LNCaP clone FGC (cell line): ENCODE measurements at places on chromosomes 5 and 9.

GRCh38 chr5:150243590-150243989 is 46.0 kb downstream of the CAMK2A start:
- DNase-seq, result no peak

DNA sequence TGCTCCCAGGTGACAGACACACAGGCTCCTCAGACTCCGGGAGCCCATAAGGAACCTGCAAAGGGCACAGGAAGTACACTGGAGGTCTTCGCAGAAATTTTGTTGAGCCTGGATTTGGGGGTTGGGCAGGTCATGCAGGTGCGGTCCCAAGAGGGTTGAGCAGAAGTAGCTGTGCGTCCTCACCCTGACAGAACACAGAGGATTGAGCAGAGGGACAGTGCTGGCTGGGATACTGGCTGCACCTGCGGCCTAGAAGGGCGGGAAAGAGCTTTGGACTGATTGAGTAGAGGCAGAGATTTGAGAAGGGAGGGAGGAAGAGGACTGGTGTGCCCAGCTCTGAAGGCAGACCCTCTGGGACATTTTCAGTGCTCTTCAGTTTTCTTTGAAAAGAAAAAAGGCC is 65.4 kb downstream of the PTPDC1 start:
- DNase-seq, result no peak

- DNase-seq, result no peak
These were observed 345.7 kb downstream of the DRD1 start for GRCh38 chr5:175098301-175098700.

- no peak for DNase-seq
These were observed 417.8 kb downstream of the TMEM161B start for GRCh38 chr5:87850843-87851242.

GRCh38 chr9:19373527-19373926 is 6.5 kb downstream of the RPS6 start:
- no peak for DNase-seq

- no peak for DNase-seq
These were observed 65.8 kb downstream of the RAD23B start for GRCh38 chr9:107348836-107349235.

GRCh38 chr5:140312067-140312790 is 9.3 kb upstream of the PFDN1 start:
- no peak for DNase-seq

- DNase-seq, result no peak
These were observed 83.0 kb upstream of the PRLR start for GRCh38 chr5:35313291-35313690.

DNA sequence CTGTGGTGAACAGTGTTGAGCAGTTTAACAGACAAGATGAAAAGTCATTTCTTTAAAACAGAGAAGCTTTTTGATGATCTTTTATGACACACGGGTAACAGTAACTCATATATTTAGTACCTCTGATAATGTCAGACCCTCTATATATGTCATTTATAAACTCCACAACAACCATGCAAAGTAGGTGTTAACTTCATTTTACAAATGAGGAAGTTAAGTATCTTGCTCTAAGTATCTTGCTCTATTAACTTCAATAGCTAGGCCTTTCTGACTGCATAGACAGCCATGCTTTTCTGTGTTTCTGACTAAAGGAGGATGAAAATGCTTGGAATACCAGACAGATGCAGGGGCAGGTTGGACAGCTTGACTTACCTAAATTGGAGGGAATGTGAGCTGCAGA is 1.8 kb downstream of the NUDT2 start:
- no peak for DNase-seq

DNA sequence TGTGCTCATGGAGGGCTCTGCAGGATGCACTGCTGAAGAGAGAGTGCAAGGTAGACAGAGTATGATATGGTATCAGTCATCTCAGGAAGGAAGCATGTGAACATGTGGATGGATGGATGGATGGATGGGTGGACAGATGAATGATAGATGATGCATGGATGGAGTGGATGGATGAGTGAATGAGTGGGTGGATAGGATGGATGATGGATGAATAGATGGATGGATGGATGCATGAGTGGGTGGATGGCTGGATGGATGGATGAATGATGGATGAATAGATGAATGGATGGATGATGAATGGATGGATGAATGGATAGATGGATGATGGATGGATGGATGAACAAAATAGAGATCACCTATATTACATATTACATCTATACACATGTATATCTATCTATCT is 341.3 kb downstream of the DRD1 start:
- DNase-seq, result no peak

- no peak for DNase-seq
These were observed 8.1 kb downstream of the SEC24A start for GRCh38 chr5:134656690-134657089.

GRCh38 chr5:146331423-146331822 is 7.2 kb upstream of the POU4F3 start:
- no peak for DNase-seq

DNA sequence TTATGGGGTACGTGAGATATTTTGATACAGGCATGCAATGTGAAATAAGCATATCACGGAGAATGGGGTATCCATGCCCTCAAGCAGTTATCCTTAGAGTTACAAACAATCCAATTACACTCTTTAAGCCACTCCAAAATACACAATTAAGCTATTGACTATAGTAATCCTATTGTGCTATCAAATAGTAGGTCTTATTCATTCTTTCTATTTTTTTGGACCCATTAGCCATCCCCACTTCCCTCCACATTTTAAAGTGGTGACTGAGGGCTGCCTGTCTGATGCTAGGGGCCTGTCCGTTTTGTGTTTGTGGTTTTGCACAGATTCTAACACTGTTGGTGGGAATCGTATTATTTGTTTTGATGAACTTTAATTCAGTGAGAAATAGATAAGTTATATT is 129.7 kb upstream of the DHFR start:
- no peak for DNase-seq

DNA sequence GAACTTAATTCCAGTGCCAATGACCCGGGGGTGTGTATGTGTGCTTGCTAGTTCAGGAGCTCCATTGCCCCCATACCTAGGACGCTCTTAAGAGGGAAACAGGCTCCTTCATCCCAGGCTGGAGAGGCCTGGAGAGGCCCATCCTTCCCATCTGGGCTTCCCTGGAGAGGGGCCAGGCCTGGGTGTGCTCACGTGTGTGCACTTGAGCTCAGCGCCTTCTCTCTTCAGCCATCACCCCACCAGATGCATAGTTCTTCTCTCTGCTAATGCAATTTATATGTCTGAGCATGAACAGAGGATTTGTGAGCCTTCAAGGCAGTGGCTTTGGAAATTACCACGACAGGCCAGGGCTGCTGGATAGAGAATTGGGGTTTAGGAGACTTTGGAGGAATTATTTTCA is 48.6 kb upstream of the SHB start:
- no peak for DNase-seq

- no peak for DNase-seq
These were observed 544 bp upstream of the SNX24 start for GRCh38 chr5:122844910-122845228.

GRCh38 chr5:69293882-69294281 is 38.7 kb downstream of the CCDC125 start:
- DNase-seq, result no peak

GRCh38 chr9:134307674-134308638 is 18.3 kb upstream of the RXRA start:
- DNase-seq, result no peak

DNA sequence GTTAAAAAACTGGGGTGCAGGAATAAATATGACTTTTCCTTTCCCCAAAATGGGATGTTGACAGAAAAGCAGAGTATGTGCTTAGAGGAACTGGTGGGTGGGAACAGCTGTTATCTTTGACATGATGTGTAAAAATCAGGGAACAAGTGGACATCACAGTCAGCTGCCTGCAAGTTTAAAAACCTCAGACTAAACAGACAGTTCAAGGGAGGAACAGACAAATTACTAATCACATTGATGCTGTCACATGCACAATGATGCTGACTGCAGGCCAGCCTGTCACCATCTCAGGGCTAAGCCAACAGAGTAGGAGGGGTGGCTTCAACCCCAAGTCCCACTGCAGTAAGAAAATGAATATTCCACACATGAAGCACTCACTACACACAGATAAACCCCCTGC is 38.2 kb upstream of the UBAP2 start:
- no peak for DNase-seq

DNA sequence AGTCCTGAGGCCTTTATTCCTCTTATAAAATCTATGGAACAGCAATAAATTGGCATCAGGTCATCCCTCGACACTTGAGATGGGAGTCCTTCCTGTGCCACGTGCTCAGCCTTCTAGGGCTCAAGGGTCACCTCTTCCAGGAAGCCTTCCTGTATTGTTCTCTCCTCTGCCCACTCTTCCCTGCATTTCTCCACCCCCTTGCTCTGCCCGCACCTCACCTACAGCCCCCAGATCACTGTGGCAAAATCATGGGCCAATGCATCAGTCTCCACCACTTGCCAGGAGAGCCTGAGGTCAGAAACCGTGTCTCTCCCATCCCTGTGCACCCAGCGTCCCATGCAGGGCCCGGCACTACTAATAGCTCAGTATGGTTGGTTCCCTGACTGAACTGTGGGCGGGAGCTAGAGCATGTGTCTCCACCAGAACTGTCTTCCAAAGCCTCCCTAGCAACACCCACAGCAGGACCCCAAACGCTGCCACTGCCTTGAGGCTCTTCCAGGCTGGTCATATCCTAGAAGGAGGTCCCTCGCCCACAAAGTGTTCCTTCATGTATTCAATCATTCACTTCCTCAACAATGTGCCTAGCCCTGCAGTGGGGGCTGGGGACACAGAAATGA is 13.5 kb downstream of the DUSP1 start:
- DNase-seq, result no peak

DNA sequence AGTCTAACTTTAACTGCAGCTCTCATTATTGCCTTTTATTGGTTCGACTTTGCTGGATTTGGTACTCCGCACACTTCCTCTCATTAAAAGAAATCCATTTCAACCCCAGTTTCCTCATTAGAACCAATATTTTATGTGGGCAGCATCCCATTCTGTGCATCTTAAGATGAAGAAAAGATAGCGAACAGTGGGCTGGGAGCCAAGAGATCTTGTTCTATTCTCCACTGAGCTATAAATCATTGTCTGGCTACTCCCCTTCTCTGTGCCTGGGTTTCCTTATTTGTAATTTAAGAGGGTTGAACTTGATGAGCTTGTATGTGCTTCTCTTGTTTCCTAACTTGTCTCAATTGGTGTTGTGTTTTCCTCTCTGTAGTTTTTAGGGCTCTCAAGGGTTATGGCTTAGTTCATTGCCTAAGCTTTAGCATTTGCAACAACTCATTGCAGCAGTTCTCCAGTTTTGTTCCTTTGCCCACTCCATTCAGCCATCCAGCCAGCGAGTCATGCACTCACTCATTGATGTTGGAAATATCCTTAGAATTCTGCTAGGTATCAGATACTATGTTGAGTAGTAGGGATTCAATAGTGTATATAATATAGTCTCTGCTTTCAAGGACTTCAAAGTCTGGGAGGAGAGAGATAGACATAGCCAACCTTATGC is 273.3 kb upstream of the TNC start:
- peak; percentile 88 for DNase-seq

- DNase-seq, result no peak
These were observed 31.1 kb downstream of the TUT7 start for GRCh38 chr9:86322973-86323644.

DNA sequence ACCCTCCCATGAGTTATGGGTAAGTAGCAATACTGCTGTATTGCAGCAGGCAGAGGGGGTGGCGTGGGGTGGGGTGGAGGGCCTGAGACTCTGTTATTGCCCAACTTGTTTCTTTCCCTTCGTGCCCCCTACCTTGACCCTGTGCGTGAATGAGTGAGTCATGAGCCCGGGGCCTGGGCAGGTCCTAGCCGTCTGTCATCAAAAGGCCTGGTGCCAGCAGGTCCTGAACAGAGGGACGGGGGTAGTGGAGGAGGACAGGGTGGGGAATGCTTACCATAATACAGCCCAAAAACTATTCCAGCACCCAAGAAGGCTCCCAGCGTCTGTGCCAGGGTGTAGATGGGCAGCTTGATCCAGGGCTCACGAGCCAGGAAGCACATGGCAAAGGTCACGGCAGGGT is 4.3 kb downstream of the AQP3 start:
- no peak for DNase-seq

GRCh38 chr5:19987612-19988361 is at the start of gene CDH18:
TSS of gene CDH18 (minus strand) at chr5:19988200. CDS start at chr5:19838986, 149,214 bp downstream.
- DNase-seq, result no peak

GRCh38 chr5:54719384-54720283 is 202.1 kb downstream of the SNX18 start:
- peak; percentile 56 for DNase-seq

GRCh38 chr5:68382640-68383039 is 167.1 kb downstream of the PIK3R1 start:
- no peak for DNase-seq

- DNase-seq, result no peak
These were observed 46.8 kb downstream of the ELAVL2 start for GRCh38 chr9:23779220-23779619.

- peak; percentile 53 for DNase-seq
These were observed 304.0 kb downstream of the PRELID2 start for GRCh38 chr5:145531038-145531734.

DNA sequence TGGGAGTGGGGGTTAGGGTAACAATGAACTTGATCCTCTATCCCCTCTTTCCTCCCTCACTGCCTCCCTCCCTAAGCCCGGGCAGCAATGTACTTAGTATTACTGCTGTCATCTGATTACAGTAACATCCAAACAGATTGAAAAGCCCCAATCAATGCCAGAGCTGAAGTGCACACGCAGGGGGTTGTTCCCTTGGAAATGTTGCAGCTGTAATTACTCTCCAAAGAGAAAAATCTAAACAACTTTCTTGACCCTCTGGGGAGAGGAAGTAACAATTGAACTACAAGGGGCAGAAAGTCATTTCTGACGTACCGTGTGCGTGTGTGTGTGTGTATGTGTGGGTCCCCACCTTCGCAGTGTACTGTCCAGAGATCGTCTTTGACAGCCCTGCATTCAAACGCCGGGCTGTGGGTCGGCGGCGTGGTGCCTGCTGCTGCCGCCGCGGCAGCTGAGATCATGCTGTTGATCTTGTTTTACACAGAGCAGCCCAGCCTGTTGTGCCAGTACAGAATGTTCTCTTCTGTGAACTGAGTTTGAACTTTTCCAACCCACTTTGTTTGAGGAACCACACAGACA is 66.0 kb upstream of the KLF9 start:
- DNase-seq, result peak; percentile 92

DNA sequence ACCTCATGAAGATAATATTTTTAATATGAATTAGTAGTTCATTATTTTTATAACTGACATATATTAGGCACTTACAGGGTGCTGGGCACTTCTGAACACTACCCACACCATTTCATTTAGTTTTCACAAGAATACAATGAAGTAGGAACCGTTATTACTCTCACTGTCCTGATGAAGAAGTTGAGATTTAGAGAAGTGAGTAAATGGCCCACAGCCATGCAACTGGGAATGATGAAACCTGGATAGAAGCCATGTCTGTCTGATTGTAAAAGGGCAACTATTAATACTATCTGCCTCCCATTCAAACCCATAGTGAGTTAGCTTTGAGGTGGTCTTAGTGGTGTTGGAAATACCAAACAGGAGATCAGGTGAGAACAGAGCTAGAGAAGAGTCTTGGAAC is 29.6 kb upstream of the OTULINL start:
- no peak for DNase-seq

DNA sequence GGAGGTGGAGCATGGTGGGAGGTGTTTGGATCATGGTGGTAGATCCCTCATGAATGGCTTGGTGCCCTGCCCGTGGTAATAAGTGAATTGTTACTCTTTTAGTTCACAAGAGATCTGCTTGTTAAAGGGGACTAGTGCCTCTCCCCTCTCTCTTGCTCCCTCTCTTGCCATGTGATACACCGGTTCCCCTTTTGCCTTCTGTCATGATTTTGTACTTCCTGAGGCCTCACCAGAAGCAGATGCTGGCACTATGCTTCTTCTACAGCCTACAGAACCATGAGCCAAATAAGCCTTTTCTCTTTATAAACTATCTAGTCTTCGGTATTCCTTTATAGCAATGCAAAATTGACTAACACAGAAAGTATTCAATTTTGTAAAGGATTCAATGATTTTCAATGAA is 817.1 kb downstream of the TLR4 start:
- no peak for DNase-seq
